ENCODE measurements at places on chromosomes 16 and 17.

DNA sequence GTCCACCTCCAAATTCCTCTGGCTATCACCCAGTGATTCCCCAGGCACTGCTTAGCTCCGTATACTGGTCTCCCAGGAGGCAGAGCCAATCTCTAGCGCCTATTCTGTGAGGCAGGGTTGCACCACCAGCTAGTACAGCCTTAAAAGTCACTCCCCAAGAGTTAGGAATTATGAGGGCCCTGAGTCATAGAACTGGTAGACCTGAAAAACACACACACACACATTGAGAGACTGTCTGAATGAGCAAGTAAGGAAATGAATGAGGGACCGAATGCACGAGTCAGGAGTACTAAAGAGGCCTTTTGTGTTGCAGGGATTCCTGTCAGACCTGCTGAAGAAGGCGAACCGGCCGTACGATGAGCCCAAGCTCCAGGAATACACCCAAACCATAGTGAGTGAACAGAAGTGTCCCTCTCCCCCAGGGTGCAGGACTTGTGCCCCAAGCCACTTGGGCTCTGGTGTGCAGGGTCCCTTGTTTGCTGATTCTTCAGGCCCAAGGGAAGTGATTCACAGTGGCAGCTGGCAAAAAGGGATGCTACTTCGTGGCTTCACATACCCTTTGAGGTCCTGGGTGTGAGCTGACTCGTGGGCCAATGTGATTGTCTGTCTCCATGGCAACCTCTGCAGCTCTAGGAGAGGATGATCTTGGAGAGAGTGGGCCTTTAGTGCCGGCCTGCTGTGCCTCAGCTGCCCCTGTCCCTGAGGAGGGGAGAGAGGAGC, 24.7 kb downstream of the CALB2 start:
- H3K4me3 ChIP-seq = no peak overlapping the region
- no peak for DNase-seq
- H3K27ac ChIP-seq = no peak overlapping the region
- H3K27me3 ChIP-seq = peaks cover 91% of the 10 kb centered on the region
- no peaks in the 10 kb centered on the region for H3K4me1 ChIP-seq

- no peak overlapping the region for H3K4me3 ChIP-seq
- no peak overlapping the region for H3K27ac ChIP-seq
- no peaks in the 10 kb centered on the region for H3K4me1 ChIP-seq
- H3K36me3 ChIP-seq = peaks cover 28% of the 10 kb centered on the region
- no peaks in the 10 kb centered on the region for H3K27me3 ChIP-seq
- no peak for DNase-seq
Measured at GRCh38 chr16:57748596-57748995, 13.0 kb downstream of the KATNB1 start.

- DNase-seq = peak; percentile 1
- H3K36me3 ChIP-seq = no peaks in the 10 kb centered on the region
- no peaks in the 10 kb centered on the region for H3K27me3 ChIP-seq
- H3K27ac ChIP-seq = no peak overlapping the region
- H3K4me3 ChIP-seq = no peak overlapping the region
Measured at GRCh38 chr17:17514361-17514992, 18.3 kb upstream of the RASD1 start.

DNA sequence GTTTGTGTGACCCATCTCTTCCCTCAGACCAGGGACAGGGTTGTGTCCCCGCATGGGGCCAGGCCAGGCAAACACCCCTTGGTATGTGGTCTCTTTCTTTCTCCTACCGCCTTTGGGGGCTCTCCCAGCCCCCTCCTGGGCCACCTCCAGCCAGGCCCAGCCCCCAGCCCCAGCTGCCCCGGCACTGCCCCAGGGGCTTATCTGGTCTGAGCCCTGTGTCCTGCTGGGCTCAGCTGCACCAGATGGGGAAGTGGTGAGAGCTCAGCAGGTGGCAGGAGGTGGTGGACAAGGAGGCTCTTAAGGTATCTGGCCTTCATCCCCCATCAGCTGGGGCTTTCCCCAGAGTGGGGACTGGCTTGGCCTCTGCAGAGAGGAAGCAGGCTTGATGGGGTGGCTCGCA, 8.7 kb downstream of the ADAM11 start:
- H3K27me3 ChIP-seq = peaks cover 12% of the 10 kb centered on the region
- no peaks in the 10 kb centered on the region for H3K36me3 ChIP-seq
- H3K4me1 ChIP-seq = peaks cover 25% of the 10 kb centered on the region
- H3K27ac ChIP-seq = no peak overlapping the region

DNA sequence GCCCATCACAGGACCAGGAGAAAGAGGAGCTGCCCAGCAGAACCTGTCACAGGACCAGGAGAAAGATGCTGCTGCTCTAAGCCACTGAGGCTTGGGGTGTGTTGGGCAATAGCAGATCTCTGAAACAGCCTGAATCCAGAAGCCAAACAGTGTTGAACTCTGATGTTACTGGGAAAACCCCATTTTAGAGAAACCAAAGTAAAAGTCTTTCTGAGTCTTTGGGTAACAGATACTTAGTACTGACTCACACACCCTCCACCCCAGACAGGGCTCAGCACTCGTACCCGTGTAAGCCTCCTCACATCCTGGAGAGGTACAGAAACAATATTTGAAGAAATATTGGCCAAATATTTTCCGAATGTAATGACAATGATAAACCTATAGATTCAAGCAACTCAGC, 82.8 kb upstream of the GNG13 start:
- no peaks in the 10 kb centered on the region for H3K4me1 ChIP-seq
- no peaks in the 10 kb centered on the region for H3K27me3 ChIP-seq
- H3K36me3 ChIP-seq = peaks cover 25% of the 10 kb centered on the region

Data from left ventricle myocardium inferior (tissue), 1 donor.